ENCODE measurements at places on chromosomes 6 and 20. TPM values are rescaled to one million over a fixed set of nuclear protein-coding genes. Genes with fewer than 3 reads are reported as not detected.

The PTP4A1 gene
- total RNA-seq = 53.6 TPM

The ADGRF5 gene
- not detected for total RNA-seq

The SH3BGRL2 gene
- 0.17 TPM for total RNA-seq

The FHL5 gene
- total RNA-seq = not detected

The C2 gene
- 1.3 TPM for total RNA-seq

The GSTA2 gene
- not detected for total RNA-seq

The PNPLA1 gene
- not detected for total RNA-seq

The FUT9 gene
- not detected for total RNA-seq

The GSTA4 gene
- 4.8 TPM for total RNA-seq

The DYNLT2 gene
- total RNA-seq = 2.2 TPM

The CST4 gene
- not detected for total RNA-seq

The WFDC5 gene
- total RNA-seq = not detected

The ARMH2 gene
- 2.3 TPM for total RNA-seq

The EGFL8 gene
- total RNA-seq = 8.6 TPM

The SPATA25 gene
- total RNA-seq = 0.84 TPM

The PROKR2 gene
- not detected for total RNA-seq

The C6orf15 gene
- total RNA-seq = not detected

The IYD gene
- not detected for total RNA-seq

The AFG1L gene
- 5.9 TPM for total RNA-seq

The METTL24 gene
- not detected for total RNA-seq

The ZNF311 gene
- 0.55 TPM for total RNA-seq

The SSTR4 gene
- total RNA-seq = not detected

The SIRPA gene
- total RNA-seq = not detected

The PXMP4 gene
- 19.1 TPM for total RNA-seq

The RIMS1 gene
- total RNA-seq = not detected

The EIF6 gene
- total RNA-seq = 93.3 TPM

The CTSZ gene
- total RNA-seq = 48.2 TPM

The C6orf163 gene
- 2.0 TPM for total RNA-seq

The CASS4 gene
- total RNA-seq = 8.6 TPM

The HLA-DMB gene
- 8.5 TPM for total RNA-seq

The BNIP5 gene
- total RNA-seq = not detected

The BFSP1 gene
- 2.0 TPM for total RNA-seq

The CNR1 gene
- total RNA-seq = not detected

The PSMB9 gene
- 329 TPM for total RNA-seq

The LINC00237 gene
- not detected for total RNA-seq

The RNF39 gene
- not detected for total RNA-seq

Data from activated CD4-positive, alpha-beta T cell treated with anti-CD3 and anti-CD28 coated beads, Interleukin-2, amount 10 ng/mL, durations not matched to agents 7 days and 5 days (primary cell).